IPS-NIHi11 (cell line): ENCODE measurements at places on chromosomes 2 and 18.

- DNase-seq: no peak
Measured at GRCh38 chr2:197838036-197838435, 33.6 kb downstream of the PLCL1 start.

GRCh38 chr2:119688616-119689015 lies 9.6 kb downstream of the TMEM177 start:
- no peak for DNase-seq

GRCh38 chr2:227411990-227412350 lies 24.2 kb upstream of the SCYGR1 start:
- DNase-seq: no peak

- DNase-seq: no peak
Measured at GRCh38 chr2:151792589-151792988, 35.6 kb downstream of the ARL5A start.
